ENCODE measurements at places on chromosomes 7 and 10. TPM values are rescaled to one million over a fixed set of nuclear protein-coding genes. Genes with fewer than 3 reads are reported as not detected.

DNA sequence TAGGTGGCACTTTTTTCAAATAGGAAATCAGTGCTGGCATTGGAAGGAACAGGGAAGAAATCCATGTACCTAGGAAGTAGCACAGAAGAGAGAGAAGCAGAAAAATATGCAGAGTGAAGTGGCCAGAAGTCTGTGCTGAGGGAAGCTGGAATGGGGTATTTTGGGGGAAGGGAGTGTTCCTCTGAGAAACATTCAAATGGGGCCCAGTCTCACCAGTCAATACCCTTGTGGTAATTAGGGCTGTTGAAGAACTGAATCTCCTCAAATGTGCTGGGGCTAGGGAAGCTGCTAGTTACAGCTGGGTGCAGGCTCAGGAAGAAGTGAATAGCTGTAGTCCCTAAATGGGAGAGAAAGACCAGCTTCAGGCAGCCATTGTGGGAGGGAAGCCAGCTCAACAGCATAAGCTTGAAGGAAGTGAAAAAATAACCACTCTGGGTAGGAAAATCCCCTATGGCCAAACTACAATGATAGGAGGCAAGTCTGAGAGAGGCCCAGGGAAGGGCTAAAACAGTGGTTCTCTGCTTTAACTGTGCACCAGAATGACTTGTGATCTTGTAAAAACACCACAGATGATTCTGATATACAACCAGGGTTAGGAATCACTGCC lies 7.6 kb downstream of the NDST2 start:
- H3K36me3 ChIP-seq = peaks cover 95% of the 10 kb centered on the region
- no peak for DNase-seq
- H3K4me1 ChIP-seq = peaks cover 4% of the 10 kb centered on the region
- H3K27me3 ChIP-seq = no peaks in the 10 kb centered on the region
- no peak overlapping the region for H3K27ac ChIP-seq

DNA sequence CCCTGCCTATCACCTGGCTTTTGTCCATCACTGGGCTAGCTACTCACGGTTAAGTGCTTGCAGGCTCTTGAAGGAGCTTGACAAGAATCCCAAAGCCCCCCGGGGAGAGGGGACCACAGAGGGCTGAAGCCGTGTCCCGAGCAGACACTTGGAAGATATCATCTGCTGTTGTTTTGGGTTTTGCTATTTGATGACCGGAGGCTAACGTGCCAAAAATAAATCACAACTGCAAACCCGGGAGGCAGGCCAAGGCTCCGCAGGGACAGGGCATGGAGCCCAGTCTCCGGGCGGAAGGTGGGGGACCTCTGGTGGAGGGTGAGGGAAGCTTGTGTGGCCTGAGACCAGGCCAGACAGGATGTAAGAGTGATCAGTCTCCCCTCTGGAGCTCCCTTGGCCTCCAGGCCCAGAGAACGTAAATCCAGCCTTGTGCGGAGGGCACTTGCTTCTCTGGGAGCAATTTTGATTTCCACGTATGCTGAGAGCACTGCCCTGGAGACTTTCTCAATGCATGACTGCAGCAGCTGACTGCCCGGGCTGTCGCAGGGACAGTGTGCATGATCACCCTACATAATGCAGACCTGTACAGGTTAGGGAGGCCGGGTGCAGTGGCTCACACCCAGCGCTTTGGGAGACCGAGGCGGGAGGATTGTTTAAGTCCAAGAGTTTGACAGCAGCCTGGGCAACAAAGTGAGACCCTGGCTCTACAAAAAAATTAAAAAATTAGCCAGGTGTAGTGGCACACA lies at the start of gene PHKG1:
Gene PHKG1 (minus strand): TSS at position 164 of the 743 bp plus-strand sequence. CDS start 4,011 bp downstream, outside the sequence.
- peak; percentile 81 for DNase-seq
- no peak within 1 kb of the TSS for H3K4me3 ChIP-seq
- H3K36me3 ChIP-seq = no peaks in the 10 kb centered on the region
- no peak within 1 kb of the TSS for H3K27ac ChIP-seq

The THSD7A gene
- total RNA-seq = 8.0 TPM

GRCh38 chr10:69498711-69499471 lies 47.6 kb downstream of the TSPAN15 start:
- peak; percentile 38 for DNase-seq
- H3K27me3 ChIP-seq = no peaks in the 10 kb centered on the region
- no peak overlapping the region for H3K27ac ChIP-seq
- H3K4me1 ChIP-seq = no peaks in the 10 kb centered on the region
- no peaks in the 10 kb centered on the region for H3K36me3 ChIP-seq
- H3K4me3 ChIP-seq = no peak overlapping the region

GRCh38 chr7:135811506-135811905 lies 62.9 kb upstream of the FAM180A start:
- H3K4me3 ChIP-seq = no peak overlapping the region
- H3K4me1 ChIP-seq = no peaks in the 10 kb centered on the region
- DNase-seq = no peak

The EPDR1 gene
- total RNA-seq = 70.3 TPM

GRCh38 chr7:131072505-131073091 lies 255.1 kb upstream of the MKLN1 start:
- no peak for DNase-seq
- H3K27ac ChIP-seq = peak overlapping the region; percentile 34
- H3K27me3 ChIP-seq = no peaks in the 10 kb centered on the region
- H3K4me1 ChIP-seq = peaks cover 70% of the 10 kb centered on the region
- peaks cover 18% of the 10 kb centered on the region for H3K36me3 ChIP-seq

- H3K4me3 ChIP-seq = peak overlapping the region; percentile 64
Observed at GRCh38 chr7:32489788-32490126, 423 bp downstream of the LSM5 start.

- peak overlapping the region; percentile 87 for H3K27ac ChIP-seq
Observed at GRCh38 chr10:43361547-43362190, 9.8 kb upstream of the FXYD4 start.

DNA sequence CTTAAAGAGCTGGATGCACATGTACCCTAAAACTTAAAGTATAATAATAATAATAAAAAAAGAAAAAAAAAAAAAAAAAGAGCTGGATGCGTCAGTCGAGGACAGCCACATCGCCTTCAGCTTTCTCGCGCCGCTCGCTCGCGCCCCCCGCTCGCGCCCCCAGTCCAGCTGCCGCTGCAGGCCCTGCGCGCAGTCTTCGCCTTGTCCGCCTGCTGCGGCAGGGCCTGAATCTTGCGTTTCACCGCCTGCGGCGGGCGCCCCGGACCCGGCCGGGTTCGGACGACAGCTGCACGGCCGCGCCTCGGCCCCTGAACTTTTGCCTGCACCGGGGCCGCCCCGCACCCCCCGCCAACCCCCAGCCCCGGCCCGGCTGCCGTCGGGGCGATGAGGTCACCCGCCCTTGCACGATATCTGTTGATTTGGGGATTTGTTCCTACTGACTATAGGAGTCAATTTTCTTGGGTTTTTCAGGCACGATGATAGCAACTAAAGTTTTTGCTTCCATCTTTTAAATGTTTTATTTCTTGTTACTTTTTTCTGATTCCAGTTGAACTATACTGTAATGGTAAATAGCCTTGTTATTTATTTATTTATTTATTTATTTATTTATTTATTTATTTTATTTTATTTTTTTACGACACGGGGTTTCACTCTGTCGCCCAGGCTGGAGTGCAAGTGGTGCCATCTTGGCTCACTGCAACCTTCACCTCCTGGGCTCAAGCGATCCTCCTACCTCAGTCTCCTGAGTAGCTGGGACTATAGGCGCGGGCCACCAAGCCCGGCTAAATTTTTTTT lies 33.5 kb upstream of the CPN1 start:
- H3K27me3 ChIP-seq = peaks cover 44% of the 10 kb centered on the region
- H3K4me1 ChIP-seq = no peaks in the 10 kb centered on the region
- no peak overlapping the region for H3K27ac ChIP-seq
- DNase-seq = no peak
- H3K4me3 ChIP-seq = no peak overlapping the region

DNA sequence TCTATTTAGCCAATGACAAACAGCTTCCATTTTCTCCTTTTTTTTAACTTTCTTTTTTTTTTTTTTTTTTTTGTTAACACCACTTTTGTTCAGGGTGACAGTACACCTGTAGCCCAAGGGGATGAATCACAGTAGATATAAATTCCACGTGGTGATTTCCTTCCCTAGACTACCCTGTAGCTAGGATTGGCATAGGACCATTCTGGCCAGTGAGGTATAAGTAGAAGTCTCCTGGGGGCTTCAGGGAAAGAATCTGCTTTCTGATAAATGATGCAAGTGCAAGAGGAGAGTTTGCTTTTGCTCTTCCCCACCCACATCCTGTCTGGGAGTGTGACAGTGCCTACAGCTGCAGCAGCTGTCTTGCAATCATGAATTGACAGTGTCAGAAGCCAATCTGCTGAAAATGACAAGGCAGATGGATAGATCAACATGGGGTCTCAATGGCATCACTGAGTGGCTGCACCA lies 63.2 kb upstream of the TOMM7 start:
- no peak overlapping the region for H3K4me3 ChIP-seq
- H3K36me3 ChIP-seq = no peaks in the 10 kb centered on the region
- H3K27me3 ChIP-seq = no peaks in the 10 kb centered on the region
- H3K4me1 ChIP-seq = peaks cover 2% of the 10 kb centered on the region
- H3K27ac ChIP-seq = no peak overlapping the region
- DNase-seq = no peak

DNA sequence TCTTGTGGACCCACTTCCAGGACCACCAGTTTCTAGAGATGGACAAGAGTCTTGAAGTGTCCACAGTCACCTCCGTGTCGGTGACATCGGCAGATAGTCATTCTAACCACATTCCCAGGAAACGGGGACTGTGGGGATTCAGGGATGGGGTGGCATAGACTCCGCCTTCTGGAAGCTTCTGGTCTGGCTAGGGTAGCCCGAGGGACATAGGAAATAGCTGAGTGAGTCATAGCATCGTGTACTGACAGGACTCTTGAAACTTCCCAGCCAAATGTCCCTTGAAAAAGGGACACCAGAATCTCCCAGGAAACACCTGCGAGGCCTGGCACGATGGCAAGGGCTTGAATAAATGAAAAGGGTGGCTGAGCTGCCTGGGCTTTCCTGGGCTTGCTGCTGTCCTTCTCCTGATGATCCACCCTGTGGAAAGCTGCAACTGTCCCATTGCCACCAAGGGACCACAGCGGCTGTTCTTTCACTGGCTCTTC lies 84.1 kb upstream of the LRRC4 start:
- no peaks in the 10 kb centered on the region for H3K27me3 ChIP-seq
- DNase-seq = no peak
- no peaks in the 10 kb centered on the region for H3K4me1 ChIP-seq
- no peak overlapping the region for H3K27ac ChIP-seq
- no peak overlapping the region for H3K4me3 ChIP-seq
- no peaks in the 10 kb centered on the region for H3K36me3 ChIP-seq

GRCh38 chr10:48358838-48359237 lies 52.4 kb downstream of the MAPK8 start:
- peaks cover 10% of the 10 kb centered on the region for H3K4me1 ChIP-seq
- H3K27ac ChIP-seq = no peak overlapping the region
- no peaks in the 10 kb centered on the region for H3K36me3 ChIP-seq
- no peak overlapping the region for H3K4me3 ChIP-seq

DNA sequence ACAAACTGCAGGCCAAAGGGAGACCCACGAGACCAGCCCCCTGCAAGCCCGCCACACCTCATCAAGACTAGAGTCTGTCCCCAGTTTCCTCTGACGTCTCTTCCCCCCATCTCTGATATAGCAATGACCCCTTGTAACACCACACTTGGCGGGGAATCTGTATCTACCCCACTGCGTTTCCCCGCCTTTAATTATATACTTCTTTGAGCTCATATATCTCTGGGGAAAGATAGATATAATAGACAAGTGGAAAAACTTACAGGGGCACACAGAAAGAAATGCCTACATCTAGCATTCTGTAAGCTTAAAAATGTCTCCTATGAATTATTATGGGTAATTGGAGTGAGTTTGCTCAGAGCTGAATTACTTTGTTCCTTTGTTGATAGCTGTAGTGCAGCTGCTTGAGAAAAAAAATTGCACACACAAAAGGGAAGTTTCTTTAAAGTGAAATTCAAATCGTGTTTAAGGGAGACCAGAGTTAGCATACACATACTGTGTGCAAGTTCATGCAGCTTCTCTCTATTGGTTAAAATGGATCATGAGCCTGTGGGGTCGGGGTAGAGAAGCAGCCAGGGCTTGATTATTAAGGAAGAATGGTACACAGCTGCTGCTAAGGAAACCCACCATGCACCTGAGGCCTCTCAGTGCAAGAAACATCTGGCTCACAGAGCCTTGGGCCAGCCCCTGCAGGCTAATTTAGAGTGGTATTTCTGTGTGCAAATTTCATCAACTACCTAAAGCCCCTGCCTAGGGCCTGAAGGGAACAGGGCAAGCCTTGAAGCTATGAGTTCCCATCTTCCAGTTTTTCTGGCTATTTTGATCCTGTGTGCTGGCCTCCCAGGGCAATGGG lies 32.5 kb downstream of the CDCA7L start:
- H3K4me1 ChIP-seq = no peaks in the 10 kb centered on the region
- H3K27ac ChIP-seq = no peak overlapping the region
- H3K4me3 ChIP-seq = no peak overlapping the region

DNA sequence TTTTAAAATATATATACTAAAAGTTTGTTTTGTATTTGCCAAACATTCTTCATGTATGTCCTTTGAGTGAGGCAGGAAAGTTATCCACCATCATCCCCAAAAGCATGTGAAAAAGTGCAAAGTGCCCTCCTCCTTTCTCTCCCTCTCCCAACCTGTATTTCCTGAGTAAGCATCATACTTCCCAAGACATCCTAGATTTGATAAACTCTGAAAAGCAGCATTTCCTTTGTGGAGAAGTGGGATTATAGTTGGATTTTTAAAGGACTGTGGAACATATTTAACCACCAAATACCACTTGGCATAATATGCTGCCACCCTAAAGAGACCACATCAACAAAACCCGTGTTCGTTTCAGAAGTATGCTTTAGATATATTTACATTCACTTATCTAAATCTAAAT lies 36.9 kb downstream of the NET1 start:
- H3K36me3 ChIP-seq = peaks cover 25% of the 10 kb centered on the region
- H3K27ac ChIP-seq = peak overlapping the region; percentile 68
- H3K4me1 ChIP-seq = peaks cover 22% of the 10 kb centered on the region
- H3K27me3 ChIP-seq = no peaks in the 10 kb centered on the region

- H3K27ac ChIP-seq = no peak overlapping the region
- H3K36me3 ChIP-seq = no peaks in the 10 kb centered on the region
- no peak for DNase-seq
- H3K27me3 ChIP-seq = no peaks in the 10 kb centered on the region
- no peak overlapping the region for H3K4me3 ChIP-seq
Observed at GRCh38 chr10:119509909-119510451, 32.5 kb downstream of the RGS10 start.

The ANXA8L1 gene
- 34.6 TPM for total RNA-seq

Measured in upper lobe of right lung (tissue), 1 donor.